ENCODE measurements at places on chromosomes 7 and 10.

DNA sequence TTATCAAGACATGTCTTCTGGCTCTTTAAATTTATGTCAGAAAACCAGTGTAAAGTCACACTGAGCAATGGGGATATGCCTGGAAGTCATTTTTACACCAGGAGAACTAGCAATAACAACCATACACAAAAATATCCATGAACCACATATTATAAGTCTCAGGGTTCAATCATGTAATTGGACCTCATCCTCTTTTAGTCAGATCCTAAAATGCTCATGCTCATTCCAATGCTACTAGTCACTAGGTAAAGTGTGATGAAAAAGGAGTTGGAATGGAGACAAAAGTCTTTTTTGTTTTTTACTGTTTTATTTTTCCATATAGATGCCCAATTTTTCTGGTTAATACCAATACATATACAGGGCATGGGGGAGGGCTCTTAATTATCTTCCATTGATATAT lies 306.1 kb downstream of the DGKB start:
- DNase-seq, result no peak

GRCh38 chr7:4531236-4531635 lies 150.9 kb upstream of the FOXK1 start:
- no peak for DNase-seq

DNA sequence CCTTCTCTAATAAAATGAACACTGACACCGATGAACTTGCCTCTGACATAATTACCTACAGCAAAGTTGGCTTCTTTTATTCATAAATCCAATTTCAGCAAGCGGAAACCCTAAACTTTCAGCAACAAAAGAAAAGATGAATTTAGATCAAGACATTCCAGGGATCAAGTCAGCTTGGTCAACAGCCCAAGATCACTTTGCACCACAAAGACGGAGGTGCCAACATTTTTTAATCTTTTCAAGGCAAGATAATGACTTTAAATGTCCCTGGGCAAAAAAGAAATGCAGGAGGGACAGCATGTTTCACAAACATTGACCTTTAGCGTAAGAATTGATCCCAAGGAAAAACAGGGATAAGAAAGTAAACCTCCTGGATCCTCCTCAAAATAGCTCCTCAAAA lies 636.9 kb downstream of the PARD3 start:
- no peak for DNase-seq

GRCh38 chr7:91289633-91290254 lies 25.5 kb downstream of the FZD1 start:
- DNase-seq, result no peak

DNA sequence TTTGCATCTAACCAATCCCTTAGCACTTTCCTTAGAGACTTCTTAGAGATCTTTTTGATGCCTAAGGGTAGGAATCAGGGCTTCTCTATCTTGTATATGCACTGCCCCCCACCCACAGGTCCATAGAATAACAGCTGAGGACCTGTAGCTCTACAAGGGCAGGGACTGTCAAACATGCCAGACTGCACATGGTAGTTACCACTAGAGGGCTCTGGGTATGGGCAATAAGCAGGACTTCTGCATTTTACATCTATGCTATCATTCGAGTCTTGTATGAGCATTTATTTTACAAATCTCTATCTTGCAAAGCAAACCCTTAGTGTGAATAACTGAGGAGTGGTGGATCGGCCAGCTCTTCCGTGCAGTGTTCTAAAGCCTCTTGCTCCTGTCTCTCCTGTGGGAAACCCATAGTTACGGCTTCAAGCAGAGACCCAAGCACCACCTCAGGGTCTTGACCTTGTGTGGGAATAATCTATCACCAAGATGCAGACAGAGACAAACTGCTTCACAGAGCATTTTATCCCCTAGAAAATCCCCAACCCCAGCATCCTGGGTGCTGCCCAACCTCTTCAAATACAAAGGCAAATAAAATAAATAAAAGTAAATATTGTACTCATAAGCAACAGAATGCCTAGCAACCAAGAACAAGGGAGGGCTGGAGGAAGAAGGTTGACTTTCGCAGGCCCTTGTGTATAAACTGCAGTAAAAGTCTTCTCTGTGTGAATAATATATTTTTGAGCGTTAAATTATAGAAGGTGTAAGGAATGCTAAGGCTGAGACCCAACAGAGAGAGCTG lies 219.3 kb downstream of the WDR11 start:
- no peak for DNase-seq

- no peak for DNase-seq
These were observed 108.9 kb upstream of the FAM20C start for GRCh38 chr7:83441-83840.

- no peak for DNase-seq
These were observed 214.5 kb downstream of the TWIST1 start for GRCh38 chr7:18902892-18903291.

DNA sequence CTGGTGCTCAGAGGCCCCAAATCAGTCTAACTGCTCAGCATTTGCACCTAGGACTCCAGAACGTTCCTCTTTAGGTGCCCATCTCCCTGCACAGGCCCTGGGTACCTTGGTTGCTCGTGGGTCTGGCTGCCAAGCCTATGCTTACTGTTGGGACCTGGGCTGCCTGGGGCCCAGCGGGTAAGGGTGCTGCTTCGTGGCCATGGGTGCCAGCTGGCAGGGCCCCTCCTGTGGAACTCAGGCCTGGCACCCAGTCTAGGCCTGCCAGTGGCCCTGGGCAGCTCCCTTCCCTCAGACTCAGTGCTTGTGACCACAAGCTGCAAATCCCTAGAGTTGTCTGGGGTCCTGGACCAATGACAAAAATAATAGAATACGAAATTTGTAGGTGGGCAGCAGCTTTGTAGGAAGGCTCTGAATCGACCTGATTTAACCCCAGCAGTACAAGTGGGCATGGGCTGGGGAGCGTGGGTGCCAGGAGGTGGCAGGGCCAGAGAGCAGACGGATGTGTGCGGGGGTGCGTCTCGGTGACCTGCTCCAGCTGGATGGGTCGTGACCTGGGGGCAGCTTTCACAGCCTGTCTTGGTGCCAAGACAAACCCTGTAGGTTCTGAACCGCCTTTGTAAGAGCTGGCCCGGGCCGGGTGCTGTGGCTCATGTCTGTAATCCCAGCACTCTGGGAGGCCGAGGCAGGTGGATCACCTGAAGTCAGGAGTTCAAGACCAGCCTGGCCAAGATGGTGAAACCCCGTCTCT lies 69.7 kb downstream of the MKI67 start:
- no peak for DNase-seq

DNA sequence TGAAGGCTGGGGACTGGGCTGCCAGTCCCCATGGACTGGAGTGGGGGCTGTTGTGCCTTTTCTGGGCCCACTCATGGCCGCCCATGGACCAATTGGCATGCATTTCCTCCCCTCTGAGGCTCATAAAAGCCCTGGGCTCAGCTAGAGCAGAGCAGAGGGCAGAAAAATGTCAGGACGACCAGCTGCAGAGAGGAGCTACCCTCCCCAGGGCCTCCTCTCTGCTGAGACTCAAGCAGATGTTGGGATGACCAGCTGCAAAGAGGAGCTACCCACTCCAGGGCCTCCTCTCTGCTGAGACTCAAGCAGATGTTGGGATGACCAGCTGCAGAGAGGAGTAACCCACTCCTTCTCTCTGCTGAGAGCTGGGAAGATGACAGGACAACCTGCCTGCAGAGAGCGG lies 20.3 kb upstream of the NUB1 start:
- no peak for DNase-seq

- peak; percentile 68 for DNase-seq
These were observed 606 bp downstream of the TAX1BP1 start for GRCh38 chr7:27740449-27741086.

GRCh38 chr10:70343712-70344111 lies 38.7 kb downstream of the LRRC20 start:
- DNase-seq, result no peak

DNA sequence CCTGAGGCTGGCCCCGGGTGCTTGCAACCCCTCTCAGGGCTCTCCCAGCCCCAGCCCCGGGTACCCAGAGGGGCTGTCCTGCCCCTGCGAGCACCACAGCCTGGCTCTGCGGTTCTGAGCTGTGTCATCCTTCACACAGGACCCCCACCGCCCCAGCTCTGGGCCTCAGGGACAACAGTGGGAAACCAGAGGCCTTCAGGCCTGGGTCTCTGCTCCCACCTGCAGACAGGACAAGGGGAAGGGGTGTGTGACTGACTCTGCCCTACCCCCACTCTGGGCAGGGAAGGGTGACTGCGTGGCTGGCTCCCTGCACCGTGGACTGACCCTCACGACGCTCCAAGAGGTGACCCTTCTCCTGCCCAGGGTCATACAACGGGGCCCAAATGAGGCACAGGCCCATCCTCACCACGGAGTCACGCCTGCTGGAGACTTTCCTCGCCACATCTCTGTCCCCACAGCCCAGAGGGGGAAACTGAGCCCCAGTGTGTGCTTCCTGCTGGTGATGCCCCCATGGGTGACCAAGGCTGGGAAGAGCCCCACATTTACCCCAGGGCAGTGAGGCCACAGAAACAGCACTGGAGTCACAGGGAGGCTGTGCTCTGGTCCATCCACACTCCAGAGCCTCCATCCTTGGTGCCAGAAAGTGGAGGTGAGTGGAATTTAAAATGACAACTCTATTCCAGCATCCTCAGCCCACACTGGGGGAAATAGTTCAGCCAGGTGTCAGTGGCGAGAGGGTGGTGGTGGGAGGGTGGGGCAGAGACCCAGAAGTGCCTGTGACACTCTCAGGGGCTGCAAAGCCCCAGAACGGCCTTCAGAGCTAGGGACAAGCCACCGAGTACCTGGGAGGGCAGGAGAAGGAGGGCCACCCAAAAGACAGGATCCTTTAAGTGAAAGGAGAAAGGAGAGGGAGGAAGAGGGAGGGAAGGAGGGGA lies 13.6 kb downstream of the CAMK2B start:
- no peak for DNase-seq

DNA sequence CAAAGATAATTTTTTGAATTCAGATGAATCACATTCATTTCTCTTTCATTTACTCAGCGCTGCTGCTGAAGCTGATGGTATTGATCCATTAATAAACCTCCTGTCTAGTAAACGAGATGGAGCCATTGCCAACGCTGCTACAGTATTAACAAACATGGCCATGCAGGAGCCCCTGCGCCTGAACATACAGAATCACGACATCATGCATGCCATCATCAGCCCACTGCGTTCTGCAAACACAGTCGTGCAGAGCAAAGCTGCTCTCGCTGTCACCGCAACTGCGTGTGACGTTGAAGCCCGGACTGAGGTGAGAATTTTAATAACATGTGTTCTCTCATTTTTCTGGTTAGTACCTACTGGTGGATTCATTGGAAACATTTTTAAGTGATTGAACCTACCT lies 70.2 kb downstream of the ARMC3 start:
- DNase-seq, result no peak

GRCh38 chr10:127100983-127101615 lies 95.3 kb downstream of the INSYN2A start:
- no peak for DNase-seq

- DNase-seq, result no peak
These were observed 7.7 kb upstream of the OPN1SW start for GRCh38 chr7:128783143-128783861.

- no peak for DNase-seq
These were observed 41.0 kb downstream of the MAGI2 start for GRCh38 chr7:79412438-79412837.
